ENCODE measurements at places on chromosomes 1 and 21.

GRCh38 chr1:223653015-223653414 is 12.5 kb downstream of the CAPN8 start:
- no peak for DNase-seq

- no peak for DNase-seq
These were observed 61.1 kb upstream of the RCOR3 start for GRCh38 chr1:211198111-211198510.

DNA sequence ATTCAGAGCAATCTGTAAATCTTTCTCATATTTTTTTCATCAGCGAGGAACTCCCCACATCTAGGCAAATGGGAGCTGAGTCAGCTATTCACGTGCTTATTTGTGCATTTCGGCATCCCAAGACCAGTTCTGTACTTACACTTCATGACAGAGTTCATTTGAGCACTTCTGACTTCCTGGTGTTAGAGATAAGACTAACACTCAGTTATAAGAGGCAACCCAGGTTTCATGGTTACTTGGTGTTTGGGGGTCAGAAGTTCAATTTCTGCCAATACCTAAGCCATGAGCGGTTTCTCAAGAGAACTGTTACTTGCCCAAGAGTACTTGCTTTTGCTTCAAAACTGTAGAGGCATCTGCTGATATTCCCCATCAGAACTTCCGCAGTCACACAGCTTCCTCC is 24.1 kb upstream of the DESI2 start:
- no peak for DNase-seq

DNA sequence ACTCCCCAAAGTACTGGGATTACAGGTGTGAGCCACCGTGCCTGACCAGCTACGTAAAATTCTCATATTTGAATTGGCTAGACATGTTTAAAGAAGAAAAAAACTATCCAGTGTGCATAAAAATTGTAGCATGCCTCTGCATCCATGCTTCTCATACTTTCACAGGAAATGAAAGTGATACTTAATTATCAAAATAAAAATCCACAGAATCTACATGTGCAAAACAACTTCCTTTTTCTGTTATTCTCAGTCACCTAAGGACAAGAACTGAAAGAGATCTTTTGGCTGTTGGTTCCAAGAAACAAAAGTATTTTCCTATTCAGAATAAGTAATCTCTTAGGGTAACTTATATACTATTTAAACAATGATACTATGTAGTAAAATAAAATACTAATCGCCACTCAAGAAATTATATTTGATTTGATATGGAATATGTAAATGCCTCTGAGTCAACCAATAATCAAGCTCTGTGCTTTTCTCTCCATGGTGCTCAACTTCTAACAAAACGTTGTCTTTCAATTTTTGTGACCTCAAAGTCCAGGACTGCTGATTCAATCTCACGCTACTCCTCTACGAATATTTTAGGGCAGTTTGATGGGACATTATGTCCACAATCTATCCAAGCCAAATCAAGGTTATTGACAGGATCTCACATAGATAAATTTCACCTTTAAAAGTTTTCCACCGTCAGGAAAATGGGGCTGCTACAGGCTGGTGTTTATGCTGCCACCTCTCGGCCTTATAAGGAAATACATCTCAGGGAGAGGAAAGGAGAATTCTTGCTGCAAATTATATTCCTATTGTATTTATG is 102.7 kb downstream of the ZNF281 start:
- DNase-seq: peak; percentile 33

- no peak for DNase-seq
These were observed 327.5 kb upstream of the LYPLAL1 start for GRCh38 chr1:218846181-218846580.

DNA sequence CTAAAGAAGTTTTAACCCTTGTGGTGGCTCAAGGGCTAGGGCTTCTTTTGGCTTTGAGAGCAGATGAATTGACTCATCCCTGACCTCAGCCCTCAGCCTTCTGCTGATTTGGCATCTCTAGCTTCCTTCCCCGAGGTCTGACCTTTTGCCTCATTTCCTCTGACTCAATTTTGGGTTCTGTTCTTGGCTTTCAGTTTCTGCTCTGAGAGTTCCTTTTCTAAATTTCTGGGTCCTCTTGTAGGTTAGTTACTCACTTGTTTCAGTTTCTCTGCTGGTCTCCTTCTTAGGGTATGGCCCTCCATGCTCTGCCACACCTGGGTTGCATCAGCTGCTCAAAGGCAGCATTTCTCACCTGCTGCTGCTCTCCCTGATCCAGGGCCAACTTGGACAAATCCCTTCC is 19.4 kb downstream of the PDE4B start:
- DNase-seq: peak; percentile 45

DNA sequence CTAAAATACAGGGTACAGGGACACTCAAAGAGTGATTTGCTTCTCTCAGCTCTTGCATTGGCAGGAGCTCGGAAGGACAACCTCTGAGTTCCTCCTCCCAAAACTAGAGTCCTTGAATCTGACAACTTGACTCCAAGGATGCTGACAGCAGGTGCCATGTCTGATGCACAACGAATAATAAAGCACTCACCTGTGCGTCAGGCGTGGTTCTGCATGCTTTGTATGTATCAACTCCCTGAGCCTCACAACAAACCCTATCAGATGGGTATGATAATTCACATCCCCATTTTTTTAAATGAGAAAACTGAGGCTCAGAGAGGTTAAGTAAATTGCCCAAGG is 1.4 kb downstream of the LAPTM5 start:
- no peak for DNase-seq

GRCh38 chr1:19357299-19357986 is 45.3 kb downstream of the SLC66A1 start:
- no peak for DNase-seq

GRCh38 chr1:38915352-38915948 is 26.2 kb downstream of the RHBDL2 start:
- DNase-seq: no peak

DNA sequence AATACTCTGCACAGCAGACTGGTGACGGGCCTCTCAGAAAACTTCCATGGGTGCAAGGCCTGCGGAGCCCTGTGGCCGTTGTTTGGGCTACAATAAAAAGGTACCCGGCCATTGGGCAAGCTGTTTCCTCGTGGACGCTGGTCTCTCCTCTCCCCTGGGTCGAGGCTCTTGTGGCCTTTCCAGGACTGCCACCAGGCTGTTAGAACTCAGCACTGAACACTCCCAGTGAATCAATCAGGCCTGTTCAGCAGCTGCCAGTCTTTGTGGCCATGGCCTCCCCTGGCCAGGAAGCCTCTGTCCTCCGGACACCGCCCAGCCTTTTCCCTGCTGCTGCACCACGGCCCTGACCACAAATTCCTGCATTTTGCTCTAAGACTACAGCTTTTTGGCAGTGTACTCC is 33.0 kb upstream of the ACTRT2 start:
- DNase-seq: no peak

DNA sequence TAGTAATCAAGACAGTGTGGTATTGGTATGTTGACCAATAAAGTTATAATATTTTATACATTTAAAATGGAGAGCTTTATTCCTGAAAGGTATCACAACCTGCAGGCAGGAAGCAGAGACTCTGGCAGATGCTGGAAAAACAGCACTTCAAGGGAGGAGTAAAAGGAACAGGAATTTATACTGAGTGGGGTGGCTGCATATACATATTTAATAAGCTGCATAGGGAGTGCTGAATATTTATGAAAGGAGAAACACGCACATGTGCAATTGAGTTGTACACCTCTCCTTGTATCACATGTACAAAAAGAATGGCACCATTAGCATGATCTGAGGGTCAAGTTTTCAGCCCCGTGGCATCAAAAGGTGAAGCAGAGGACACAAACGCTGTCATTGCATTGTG is 104.9 kb upstream of the PAXBP1 start:
- no peak for DNase-seq

GRCh38 chr1:17966341-17966740 is 141.3 kb upstream of the IGSF21 start:
- no peak for DNase-seq

DNA sequence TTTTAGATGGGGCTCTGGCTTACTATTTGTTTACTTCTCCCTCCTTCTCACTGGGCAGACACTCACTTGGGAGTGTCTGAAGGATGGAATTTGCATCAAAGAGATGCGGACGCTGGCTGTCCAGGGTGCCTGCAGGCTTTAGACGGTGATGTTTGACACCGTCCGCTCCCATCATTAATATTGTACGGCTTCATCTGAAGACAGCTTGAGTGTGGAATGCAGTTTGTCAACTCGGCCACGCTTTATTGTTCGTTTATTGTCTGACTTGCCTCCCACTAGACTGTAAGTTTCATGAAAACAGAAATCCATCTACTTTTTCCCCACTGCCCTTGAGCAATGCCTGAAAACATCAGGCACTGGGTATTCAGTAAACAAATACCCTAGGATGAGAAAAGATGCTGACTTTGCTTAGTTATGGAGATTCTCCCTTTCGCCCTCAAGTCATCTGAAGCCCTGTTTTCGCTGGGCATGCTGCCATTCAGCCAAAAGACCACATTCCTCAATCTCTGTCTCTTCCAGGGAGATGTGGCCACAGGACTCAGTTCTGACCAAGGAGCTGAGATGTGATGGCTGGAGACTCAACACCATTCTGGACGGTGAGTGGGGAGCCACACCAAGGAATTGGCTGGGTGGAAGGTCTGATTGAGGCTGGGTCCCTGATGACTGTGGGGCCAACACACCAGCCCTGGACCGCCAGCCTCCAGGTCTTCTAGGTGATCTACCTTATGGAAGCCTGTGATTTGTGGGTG is 87.6 kb downstream of the BCAR3 start:
- DNase-seq: no peak

DNA sequence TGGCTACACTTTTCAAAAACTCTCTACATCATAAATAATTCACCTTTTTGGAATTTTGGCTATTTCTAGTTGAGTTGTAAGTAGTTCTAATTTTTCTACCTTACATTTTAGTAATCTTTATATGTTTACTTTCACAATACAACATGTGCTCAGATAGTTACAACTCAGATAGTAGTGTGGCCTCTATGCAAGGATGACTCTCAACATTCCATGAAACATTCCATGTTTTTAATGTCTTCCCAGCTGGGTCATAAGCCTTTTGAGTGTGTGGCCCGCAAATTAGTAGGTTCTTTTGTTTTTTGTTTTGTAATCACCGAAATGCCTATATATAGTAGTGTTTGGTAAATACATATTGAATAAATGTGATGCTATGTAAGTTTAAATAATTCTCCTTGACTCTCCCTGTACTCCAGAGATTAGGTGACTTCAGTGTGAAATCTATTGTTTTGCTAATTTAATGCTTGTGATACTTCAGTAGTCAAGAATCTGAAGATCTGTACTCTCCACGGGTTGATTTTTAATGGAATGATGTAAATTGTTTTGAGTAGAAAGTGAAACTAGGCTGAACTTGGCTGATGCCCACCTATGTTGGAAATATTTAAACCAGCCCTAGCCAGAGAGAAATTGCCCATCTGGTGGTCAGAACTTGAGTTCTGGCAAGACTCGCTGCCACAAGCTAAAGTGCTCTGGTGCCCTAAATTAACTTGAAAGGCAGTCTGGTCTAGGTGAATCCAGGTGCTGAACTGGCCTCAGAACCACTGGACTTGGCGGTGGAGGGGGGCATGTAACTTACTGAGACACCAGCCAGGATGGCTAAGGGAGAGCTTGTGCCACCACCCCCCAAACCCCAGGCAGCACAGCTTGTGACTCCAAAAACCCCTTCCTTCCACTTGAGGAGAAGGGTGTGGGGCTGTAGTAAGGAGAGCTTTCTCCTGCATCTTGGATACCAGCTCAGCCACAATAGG is 165.6 kb downstream of the USP25 start:
- DNase-seq: no peak

- DNase-seq: no peak
These were observed 10.4 kb downstream of the SLC45A1 start for GRCh38 chr1:8328271-8328670.

- no peak for DNase-seq
These were observed 15.8 kb downstream of the IVL start for GRCh38 chr1:152924191-152924590.

DNA sequence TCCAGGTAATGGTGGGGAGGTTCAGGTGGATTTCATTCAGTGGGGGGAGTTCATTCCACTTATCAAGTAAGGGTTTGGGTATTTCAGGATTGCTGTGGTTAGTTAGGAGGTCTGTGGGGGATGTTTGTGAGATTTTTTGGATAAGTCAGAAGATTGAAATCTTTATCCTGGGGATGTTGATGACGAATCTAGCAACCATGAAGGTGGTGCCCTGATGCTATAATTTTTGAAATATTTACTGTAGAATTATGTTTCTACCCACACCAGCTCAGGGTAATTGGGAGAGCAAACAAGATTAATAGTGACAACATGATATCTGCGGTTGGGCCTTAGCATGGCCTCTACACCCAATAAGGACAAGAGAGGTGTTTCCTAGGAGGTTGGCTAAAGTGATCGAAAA is 28.3 kb downstream of the SUCO start:
- no peak for DNase-seq

DNA sequence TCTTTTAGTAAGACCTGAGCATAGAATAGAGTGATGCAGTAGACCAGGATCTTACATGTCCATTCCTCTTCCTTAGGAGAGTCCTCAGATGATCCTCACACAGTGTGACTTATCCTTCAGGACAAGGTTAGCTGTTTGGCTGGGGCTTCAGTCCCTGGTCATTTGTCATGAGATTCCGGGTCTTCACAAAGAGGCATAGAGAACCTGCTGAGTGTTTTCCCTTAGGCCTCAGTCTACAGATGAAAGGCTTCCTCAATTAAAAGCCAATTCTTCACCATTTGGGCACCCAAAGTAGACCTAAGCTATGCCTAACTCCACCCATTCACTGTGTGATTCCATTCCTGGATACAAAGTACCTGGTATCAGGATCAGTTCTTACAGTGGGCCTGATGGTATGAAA is 329.8 kb upstream of the RUNX1 start:
- DNase-seq: no peak

- no peak for DNase-seq
These were observed 534.1 kb downstream of the KCNT2 start for GRCh38 chr1:196074182-196074581.

DNA sequence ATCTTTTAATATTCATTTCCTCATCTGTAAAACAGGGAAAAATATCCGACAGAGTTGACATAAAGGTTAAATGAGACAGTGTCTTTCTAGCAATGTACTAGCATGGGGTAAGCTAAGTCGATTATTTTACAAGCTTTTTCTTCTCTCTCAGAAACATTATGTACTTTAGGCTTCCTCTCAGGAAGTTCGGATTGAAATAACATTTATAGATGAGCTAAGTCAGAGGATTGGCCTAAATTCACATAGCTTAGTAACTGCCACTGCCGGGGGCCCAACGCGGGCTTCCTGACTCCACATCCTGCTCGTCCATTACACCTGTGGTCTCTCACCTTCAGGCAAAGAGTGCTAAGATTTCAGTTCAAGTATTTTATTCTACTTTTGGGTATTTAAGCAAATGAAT is 462.3 kb upstream of the NFIA start:
- DNase-seq: no peak
